ENCODE measurements at places on chromosomes 4 and X. TPM values are rescaled to one million over a fixed set of nuclear protein-coding genes. Genes with fewer than 3 reads are reported as not detected.

CLDN34 gene
- not detected for total RNA-seq

RENBP gene
- total RNA-seq: 2.1 TPM

EDNRA gene
- 3.9 TPM for total RNA-seq

ANKRD50 gene
- 140 TPM for total RNA-seq

CDK16 gene
- 131 TPM for total RNA-seq

ZNF185 gene
- total RNA-seq: 2.4 TPM

All from smooth muscle cell of the umbilical artery (primary cell).